Fibroblast of skin of left biceps (primary cell): ENCODE measurements at places on chromosomes 6 and 20.

DNA sequence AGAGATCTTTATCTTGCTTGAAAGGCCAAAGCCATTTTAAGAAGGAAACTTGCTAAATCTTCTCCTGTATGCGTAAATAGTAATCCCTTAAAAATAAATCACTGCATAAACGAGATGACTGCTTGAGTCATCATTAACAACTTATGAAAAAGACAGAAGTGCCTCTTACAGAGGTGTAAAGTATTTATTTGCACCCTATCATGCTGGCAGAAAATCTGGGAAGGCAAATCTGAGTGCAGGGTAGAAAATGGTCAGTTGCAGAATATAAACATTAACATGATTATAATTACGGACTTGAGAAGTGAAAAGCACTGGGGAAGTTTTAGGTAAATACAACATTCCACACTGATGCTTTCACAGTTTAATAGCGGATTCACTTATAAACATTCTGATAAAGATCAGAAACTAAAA is 67.5 kb upstream of the FBXO30 start:
- DNase-seq = no peak

DNA sequence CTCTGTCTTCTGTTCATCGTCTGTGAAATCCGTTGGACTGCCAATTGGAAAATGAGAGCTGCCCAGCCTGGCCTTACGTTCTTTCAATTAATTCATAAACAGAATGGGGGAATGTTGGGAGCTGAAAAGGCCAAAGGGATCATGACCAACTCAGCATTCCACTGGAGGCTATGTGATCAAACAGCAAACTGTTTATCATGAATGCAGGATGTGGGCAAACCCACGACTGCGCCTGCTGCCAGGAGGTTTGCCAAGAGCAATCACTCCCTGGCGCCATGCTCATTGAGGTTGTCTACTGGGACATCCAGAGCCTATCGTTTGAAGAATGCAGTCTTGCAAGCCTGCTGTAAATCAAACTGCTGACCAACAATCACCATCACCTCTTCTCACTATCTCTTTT is 9.3 kb upstream of the FKBP1A start:
- DNase-seq = no peak

GRCh38 chr20:6530779-6531315 is 236.6 kb upstream of the BMP2 start:
- no peak for DNase-seq

- no peak for DNase-seq
Measured at GRCh38 chr6:149482545-149483333, 2.1 kb downstream of the ZC3H12D start.

GRCh38 chr6:50848989-50849795 is 30.5 kb downstream of the TFAP2B start:
- no peak for DNase-seq

DNA sequence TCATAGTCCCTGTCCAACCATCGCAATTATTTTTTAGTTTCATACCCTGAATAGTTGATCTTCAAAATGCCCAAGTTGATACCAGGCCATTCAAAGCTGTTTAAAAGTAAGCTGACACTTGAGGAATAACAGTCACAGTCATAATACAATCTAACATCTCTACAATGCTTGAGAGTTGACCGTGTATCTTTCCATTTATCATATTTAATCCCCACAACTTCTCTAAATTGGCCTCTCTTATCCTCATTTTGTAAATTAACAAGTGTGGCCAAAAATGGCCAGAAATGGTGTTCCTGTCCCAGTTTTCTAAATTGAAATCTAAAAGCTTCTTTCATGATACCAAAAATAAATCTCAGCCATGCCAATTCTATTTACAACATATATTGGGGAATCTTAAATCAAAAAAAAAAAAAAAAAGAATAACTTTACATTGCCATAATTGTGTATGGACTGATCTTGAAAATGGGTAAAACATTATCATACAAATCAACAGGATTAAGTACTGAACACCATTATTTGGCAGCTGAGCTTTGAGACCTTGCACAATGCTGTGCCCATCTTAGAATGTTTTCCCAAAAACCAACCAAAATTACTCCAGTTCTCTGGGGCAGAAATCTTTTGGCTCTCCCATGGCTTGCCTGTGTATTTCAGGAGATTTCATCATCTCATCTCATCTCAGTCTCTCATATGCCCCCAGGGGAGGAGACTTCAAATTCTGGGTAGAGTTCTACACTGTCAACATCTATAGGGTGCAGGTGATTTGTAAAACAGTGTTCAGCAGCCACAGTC is 448.7 kb upstream of the JARID2 start:
- DNase-seq = no peak

- DNase-seq = no peak
Measured at GRCh38 chr6:155126727-155127439, 131.8 kb downstream of the TIAM2 start.

DNA sequence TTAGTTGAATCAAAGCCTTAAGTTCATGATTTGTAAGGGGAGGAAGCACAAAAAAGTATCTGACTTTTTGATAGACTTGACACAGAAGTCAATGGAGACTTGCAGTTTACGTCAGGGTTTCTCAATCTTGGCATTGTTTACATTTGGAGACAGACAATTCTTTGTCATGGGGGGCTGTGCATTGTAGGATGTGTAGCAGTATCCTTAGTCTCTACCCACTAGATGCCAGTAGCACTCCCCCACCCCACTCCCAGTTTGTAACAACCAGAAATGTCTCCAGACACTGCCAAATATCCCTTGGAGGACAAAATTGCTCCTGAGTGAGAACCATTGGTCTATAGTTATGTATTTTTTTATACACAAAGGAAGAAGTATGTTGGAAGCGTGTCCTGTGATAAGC is 434.1 kb downstream of the RFPL4B start:
- no peak for DNase-seq

DNA sequence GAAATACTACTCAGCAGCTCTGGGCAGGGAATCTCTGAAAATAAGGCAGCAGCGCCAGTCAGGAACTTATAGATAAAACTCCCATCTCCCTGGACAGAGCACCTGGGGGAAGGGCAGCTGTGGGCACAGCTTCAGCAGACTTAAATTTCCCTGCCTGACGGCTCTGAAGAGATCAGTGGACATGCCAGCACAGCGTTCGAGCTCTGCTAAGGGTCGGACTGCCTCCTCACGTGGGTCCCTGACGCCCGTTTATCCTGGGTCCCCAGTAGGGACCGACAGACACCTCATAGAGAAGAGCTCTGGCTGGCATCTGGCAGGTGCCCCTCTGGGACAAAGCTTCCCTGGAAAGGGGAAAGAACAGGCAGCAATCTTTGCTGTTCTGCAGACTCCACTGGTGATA is 59.0 kb downstream of the COL21A1 start:
- no peak for DNase-seq

GRCh38 chr20:46720776-46721425 is 11.5 kb downstream of the SLC2A10 start:
- no peak for DNase-seq

DNA sequence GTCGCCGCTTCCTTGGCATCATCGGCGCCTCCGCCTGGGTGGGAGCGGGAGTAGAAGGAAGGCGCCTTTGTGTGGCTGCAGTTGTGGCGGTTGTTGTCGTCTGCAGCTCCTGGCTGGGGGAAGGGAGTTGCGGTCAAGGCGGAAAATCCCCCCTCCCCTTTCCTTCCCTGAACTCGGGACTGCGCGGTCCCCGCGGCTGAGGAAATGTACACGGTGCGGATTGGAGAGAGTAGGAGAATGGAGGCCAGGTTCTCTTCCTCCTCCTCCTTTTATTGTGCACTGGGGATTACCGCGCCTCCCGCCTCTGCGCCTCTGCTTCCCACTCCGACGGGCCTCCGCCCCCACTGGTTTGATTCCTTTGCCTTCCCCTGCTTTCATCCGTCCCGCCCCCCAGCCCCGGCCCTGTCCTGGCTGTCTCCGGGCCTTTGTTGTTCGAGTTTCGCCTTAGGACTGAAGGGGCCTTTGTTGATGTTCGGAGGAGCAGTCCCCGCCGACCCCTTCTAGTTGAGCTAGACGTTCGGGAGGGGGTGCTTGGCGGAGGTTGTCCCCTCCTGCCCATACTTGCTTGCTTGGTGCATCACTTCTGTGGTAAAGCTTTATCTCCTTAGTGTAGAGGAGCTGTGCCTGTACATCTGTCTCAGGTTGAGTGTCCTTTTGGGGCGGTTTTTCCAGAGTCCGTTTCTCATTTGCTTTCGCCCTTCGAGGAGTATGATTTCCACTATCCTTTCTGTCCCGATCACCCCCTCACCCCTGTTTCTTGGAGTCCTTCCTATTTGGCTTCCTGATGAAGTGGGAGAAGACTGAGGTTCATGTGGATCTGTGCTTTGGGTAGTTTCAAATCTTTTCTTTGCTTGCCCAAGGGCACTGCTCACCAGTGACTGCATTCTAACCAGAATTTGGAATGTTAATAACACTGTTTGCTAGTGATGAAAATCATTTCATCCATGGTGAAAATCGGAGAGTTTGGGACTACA is 764 bp downstream of the ZNF292 start:
- no peak for DNase-seq

DNA sequence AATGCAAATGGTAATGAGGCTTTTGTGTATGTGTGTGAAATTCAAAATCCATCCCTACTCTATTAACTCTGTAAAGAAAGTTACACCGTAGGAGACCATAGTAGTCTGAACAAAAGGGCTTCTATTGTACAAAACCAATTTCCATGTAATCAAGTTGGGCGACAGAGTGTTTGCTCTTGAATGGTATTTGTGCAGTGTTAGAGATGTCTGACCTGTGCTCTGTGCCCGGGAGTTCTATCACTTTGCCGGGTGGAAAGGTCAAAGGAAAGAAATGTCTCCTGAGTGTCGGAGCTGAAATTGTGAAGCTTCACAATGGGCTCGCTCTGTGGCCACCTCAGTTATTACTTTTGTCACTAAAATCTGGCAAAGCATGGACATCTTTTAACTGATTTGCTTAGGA is 312.0 kb downstream of the SAMD5 start:
- DNase-seq = no peak

DNA sequence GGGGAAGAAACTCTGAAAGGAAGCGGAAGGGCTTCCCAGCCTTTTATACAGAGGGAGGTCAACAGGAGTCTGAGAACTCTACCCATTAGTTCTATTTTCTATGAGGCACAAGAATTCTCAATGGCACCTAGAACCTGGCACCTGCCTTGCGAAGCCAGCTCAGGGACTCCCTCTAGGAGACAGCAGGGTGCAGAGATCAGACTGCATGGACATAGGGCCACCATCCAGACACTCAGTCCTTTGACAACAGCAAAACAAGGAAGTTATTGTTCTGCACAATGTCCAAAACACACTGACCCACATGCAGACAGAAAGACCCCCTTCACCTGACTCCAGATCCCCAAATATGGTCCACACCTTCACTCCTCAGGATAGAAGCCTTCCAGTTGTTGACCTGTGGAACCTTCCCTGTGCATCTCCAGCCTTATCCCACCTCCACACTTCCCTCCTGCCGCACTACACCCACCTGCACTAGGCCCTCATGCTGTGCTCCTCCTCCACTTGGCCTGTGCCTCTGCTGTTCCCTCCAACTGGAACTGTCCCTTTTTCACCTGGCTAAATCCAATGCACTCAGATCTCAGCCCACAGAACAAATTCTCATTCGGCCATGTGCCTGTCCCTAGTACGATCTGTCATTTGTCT is 27.8 kb downstream of the ACSS1 start:
- no peak for DNase-seq

GRCh38 chr6:162489101-162489976 is 238.2 kb downstream of the PRKN start:
- no peak for DNase-seq

- no peak for DNase-seq
Measured at GRCh38 chr20:4062721-4063606, 47.6 kb upstream of the RNF24 start.

DNA sequence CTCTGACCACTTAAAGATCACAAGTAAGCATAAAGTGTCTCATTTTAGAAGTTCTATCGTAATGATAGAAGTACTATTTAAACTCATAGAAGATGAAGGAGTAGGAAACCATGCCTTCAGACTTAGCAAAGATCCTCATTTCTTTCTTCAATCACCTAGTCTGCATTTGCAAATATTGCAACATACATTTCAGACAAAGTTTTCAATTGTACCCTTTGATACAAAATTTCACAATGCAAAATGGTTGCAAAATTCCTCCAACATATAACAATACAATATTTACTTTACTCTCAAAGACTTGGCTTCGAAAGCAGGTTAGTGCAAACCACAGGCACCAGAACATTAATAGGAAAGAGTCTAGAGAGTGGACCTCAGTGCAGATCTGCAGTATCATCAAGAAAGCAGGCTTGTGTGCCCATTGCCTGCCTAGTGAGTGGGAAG is 16.1 kb upstream of the ROS1 start:
- peak; percentile 45 for DNase-seq

DNA sequence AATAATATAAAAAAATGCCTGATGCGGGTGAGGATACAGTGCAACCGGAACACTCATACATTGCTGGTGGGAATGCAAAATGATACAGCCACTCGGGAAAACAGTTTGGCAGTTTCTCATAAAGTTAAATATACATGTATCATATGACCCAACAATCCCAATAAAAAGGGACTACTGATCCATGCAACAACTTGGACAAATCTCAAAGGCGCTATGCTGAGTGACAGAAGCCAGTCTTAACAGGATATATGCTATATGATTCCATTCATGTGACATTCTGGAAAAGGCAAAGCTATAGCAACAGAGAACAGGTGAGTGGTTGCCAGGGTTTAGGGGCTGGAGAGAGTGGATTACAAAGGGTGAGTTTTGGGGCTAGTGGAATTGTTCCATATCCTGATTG is 170.2 kb upstream of the MLN start:
- DNase-seq = no peak

DNA sequence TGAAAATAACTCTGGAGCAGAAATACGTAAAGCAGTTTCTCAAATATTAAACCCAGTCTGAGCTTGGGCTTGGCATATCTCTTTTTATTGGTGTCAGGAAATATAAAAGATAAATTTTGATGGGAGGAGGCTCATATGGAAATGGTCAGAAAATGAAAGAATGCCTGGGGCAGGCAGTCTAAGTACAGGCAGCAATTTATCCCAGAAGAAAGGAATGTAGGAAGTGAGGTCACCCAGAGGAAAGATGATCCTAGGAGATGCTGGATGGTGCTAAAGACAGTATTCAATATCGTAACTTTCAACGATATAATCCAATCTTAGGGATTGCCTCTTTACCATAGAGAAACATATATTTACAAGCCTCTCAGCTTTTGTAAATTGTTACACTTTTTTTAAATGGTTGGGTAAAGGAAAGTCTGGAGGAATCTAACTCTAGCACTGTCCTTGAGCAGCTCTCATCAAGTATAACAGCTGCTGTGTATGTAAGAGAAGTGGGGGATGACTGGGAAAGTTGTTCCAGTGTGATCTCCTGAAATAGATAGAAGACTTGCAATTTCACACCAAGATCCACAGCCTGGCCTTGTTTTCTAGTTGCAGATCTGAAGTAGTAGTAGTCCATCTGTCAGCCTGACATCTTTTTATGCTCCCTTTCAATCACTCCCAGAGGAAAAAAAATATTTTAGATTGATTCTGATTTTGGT is 256.9 kb upstream of the SASH1 start:
- DNase-seq = no peak

GRCh38 chr20:50027611-50028105 is 44.9 kb downstream of the SNAI1 start:
- DNase-seq = no peak
